ENCODE measurements at places on chromosomes 7 and 10.

DNA sequence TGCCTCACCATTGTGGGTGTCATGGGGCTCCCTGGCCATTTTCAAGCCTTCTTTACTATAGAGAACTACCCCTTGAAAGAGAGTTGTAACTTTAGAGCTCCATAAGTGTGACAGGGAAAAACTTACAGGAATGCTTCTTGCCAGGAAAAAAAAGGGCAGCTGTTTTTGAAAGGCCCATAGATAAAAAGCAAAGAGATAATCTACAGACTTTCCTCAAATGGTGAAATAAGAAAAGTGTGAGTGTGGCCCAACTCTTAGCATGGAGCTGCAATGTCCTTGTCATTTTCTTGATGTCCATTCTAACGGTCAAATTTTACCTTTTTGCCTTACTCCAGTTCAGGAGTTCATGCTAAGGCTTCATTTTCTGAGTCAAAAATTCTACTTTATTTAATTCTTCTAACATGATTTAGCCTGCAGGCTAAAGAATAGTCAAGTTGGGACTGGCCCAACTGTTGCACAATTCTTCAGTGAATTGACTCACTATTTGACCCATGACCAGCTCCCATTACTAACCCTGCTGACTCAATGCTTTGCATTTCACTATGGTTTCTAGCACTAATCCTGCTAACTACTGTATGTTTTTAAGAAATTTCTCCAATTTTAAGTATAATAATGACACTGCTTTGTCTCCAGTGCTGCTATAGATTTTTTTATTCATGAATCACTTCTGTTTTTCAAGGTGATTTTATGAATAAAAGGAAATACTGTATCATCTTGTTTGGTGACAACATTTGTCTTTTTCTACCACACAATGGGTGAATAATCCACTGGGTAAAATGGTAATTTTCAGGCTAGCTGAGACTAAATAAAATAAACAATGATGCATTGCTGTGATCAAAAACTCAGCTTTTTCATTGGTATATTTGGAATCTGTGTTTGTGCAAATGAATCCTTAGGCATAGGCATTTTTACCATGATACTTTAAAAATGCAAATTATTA, 41.4 kb upstream of the SGCE start:
- no peak for DNase-seq

- DNase-seq = no peak
Measured at GRCh38 chr7:2355705-2356008, 1.0 kb downstream of the EIF3B start.

DNA sequence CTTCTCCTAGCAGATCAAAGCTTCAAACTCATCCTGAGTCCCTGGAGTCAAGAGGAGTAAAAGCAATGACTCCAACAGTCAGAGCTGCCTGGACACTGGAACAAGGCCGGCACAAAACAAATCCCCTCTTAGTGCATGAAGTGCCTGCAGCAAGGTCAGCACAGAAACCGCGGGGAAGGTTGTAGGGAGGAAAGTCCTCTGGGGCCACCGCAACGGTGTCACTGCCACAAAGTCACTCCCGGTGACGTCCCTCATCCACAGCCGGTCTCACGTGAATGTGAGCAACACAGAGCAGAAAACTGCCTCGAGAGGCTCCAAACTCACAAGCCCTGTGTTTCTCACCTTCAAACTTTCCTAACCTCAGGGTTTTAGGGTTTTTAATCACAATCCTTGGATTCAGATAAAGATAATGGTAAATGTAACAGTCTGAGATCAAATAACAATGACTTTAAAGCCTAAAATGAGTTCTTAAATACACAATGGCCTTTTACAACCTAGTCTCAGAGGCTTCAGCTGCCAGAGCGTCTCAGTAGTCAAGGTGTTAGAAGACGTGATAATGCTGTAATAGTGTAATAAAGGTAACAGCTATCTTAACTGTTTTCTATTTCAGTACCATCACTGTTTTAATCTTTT, 274.3 kb downstream of the ZMYND11 start:
- DNase-seq = no peak

DNA sequence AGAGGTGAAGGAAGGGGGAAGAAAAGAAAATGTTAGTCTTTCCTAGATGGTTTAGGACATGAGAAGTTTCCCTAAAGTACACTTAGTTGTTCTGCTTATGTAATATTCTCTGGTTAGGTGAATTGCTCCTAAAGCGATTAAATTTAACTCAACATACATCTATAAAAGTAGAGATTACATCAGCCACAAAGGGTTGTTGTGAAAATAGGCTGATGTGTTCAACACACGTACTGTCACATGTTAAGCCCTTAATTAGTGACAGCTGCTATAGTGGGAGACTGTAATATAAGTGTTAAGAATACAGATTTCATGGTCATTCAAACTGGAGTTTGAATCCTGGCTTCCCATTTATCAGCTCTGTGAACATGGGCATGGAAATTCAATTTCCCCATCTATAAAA, 12.8 kb downstream of the HECTD2 start:
- no peak for DNase-seq

- DNase-seq = no peak
Measured at GRCh38 chr7:22386206-22386858, 29.4 kb upstream of the RAPGEF5 start.

DNA sequence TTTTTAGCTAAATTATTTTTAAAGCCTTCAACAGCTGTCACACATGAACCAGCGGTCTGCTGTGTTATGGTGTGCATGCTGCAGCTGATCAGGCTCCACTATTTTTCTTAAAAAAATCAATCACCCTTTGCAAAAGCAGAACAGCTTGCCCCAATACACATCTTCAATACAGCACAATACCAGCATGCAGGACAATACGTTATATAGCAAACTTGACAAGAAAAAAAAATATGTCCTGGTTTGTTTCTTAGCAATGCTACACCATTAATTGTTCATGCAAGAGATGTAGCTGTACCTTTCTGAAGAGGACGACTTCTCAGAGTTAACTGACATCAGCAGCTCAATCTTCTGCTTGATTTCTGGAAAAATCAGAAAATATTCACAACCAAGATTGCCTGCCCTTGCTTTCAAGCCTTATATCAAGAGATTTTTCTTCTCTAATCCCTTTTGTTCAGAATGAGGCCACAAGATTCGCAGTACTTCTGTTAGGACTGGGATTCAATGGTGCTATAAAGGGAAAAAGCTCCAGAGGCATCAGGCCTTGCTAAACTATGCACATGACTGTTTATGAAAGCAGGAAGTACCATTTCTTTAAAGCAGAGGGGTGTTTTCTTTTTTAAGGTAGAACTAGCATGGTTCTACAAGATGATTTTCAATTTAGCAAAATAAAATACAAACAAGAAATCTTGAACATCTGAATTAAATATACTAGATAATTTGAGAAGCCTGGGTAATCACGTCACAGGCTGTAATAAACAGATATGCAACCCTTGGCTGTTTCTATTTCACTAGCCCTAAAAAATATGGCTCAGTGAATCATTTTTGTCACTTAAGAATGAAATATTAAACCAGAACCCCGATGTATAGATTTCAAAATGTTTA, 120.0 kb downstream of the SRPK2 start:
- peak; percentile 51 for DNase-seq

- no peak for DNase-seq
Measured at GRCh38 chr10:117139581-117140524, 1.8 kb upstream of the VAX1 start.

- no peak for DNase-seq
Measured at GRCh38 chr7:114598946-114599345, 184.3 kb downstream of the FOXP2 start.

- no peak for DNase-seq
Measured at GRCh38 chr10:28285816-28286215, 17.0 kb downstream of the MPP7 start.

DNA sequence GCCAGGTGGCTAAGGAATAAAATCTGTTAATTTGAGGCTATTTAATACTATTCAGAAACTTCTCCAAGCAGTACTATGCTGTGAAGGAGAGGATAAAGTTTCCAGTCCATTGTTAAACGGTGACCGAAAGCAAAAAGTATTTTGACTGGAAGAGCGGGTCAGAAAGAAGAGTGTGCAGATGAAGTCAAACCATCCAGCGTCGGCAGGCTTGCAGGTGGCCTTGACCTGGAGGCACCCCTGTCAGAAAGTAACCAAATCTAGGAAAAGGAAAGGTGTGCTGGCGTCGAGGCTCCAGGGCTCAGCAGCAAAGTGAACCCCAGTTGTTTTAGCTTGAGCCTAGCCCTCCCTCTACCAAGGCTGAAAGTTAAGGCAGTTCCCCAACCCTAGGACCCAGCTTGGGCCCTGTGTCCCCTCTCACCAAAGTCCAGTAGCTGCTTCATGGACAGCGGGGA, 544 bp downstream of the PDK4 start:
- no peak for DNase-seq

DNA sequence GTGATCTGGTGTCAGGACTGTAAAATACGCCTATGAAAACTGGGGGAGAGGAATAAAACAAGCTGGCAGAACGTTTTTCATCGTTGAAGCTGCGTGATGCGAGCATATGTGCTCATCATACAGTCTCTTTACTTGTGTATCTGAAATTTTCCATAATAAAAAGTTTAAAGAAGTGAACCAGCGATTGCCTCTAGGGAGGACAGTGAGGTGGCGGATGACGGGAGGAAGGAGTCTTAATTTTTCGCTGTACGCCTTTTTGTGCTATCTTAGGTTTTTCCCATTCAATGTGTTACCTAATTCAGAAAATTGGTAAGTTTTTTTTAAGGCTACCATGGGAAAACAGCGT, 891 bp upstream of the WAPL start:
- DNase-seq = no peak

DNA sequence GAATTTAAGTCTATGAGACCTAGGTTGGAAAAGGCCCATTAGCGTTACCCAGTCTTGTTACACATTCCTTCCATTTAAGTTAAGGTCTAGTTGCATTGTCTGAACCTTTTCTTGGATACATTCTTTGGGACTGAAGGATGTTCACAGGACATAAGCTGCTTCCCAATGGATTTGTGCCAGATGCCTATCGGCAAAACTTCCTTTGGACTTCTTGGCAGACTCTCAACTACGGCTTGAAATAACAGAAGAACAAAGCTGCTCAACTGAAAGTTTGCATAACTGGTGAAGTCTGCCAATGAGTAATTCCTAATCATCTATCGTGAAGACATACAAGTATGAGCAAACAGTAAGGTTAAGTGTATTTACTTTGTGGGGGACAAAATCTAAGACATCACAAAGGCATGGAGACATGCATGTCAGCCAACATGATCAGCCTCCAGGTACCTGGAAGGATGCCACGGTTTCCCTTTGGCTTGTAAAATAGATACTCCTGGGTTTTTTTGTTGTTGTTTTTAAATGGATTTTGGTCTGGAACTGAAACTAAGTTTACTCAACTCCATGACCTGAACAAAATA, 35.4 kb downstream of the MALSU1 start:
- DNase-seq = no peak

DNA sequence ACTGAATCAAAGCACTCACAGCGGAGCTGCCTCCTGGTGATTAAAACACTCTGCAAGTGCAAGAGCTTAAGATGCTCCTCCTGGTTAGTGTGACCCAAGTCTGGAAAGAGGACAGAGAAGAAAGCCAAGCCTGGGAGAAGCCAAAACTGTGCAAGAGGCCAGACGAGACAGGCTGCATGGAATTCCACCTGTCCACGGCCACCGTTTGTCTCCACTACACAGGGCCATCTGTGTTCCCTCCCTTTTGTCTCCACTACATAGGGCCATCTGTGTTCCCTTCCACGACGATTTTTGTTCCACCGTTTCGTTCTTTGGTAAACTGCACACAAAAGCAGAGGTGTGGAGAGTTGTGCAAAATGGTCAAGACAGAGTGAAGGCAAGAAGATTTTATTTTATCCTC, 233.0 kb downstream of the DIP2C start:
- DNase-seq = no peak

DNA sequence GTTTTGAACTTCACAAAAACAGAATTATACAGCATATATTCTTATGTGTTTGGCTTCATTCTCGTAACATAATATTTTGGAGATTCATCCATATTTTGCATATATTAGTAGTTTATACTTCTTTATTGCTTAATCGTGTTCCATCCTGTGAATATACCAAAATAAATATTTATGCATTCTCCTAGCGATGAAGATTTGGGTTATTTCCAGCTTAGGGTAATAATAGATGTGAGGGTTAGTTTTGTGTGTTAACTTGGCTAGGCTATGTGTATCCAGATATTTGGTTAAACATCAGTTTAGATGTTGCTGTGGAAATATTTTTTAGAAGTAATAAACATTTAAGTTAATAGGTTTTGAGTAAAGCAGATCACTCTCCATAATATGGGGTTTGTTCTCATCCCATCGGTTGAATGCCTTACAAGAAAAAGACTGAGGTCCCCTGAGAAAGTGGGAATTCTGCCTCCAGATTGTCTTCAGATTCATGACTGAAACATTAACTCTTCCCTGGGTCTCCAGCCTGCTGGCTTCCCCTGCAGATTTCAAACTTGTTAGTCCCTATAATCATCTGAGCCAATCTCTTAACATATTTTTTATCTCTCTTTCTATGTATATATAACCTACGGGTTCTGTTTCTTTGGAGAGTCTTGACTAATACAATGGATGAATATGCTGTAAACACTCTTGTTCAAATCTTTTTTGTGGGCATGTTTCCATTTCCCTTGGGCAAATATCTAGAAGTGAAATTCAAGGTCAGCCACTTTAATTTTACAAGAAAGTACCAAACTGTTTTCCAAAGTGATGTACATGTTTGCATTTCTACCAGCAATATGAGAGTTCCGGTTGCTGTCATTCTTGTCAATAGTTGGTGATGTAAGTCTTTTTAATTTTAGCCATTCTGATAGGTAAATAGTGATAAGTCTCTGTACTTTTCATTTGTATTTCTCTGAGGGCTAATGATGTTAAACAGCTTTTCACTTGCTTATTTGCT, 48.7 kb downstream of the PDK4 start:
- no peak for DNase-seq

DNA sequence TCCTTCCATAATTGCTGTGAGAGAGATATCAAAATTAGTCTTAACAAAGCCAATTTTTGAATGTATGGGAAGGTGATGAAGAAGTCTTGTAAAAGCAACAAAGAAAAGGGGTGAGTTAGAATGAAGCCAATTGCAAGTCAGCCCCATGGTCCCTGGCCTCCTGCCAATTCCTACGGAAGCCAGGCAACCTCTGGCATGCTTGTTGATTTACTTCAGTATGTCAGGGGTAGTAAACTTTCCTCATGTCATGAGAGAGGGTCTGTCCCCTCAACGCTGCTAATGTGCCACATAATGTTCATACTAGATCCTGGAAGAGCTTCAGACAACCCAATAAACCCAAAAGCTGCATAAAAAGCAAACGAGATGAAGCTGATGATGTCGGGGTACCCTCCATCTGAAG, 159.1 kb upstream of the YAE1 start:
- DNase-seq = no peak

- DNase-seq = no peak
Measured at GRCh38 chr7:49631071-49631815, 142.2 kb upstream of the VWC2 start.

DNA sequence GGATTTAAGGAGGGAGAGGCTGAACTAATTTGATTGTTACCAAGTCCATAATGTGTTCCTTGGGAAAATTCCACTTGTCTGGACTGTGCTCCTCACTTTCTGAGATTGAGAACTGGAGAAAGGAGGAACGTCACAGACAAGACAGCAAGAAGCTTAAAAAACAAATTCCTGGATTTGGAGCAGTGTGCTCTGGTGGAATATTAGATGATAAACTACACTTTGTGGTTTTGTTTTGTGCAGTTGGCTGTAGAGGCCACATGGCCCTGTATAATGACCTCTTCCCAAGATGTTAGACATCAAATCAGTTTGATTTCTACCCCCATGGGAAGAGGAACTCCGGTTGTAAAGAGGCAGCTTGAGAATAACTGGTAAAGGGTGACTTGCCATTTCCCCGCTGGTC, 421.3 kb upstream of the GALNT17 start:
- no peak for DNase-seq

GRCh38 chr7:13904007-13904406, 85.5 kb downstream of the ETV1 start:
- DNase-seq = no peak

GRCh38 chr10:124217906-124218804, 124.8 kb upstream of the CHST15 start:
- no peak for DNase-seq
